ENCODE measurements at places on chromosomes 11 and 22.

DNA sequence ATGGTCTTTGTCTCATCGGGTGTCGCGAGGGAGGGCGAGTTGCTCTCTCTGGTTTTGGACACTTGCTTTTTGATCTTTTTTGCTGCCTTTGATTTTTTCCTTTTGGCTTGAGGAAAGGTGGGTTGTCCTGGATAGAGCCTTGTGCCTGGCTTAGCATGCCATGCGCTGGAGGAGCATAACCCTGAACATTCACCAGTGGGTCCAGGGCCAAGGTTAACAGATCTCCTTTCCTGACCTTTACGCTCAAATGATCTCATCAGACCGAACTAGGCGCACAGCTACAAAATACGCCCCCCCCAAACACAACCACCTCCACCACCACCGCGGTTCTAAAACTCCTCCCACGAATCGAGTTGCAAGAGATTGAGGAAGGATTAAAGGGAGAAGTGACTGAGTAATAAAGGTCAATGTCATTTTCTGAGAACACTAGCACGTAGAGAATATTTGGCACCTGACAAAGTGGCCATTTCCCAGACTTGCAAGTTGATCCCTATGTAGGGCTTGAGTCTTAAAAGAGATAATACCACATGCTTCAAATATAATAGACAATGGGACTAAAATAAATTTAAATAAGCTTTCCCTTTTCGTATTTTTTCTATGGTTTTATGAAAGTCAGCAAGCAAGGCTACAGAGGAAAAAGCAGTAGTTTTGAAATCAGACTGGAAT lies 48.7 kb upstream of the CADM1 start:
- no peak for DNase-seq

DNA sequence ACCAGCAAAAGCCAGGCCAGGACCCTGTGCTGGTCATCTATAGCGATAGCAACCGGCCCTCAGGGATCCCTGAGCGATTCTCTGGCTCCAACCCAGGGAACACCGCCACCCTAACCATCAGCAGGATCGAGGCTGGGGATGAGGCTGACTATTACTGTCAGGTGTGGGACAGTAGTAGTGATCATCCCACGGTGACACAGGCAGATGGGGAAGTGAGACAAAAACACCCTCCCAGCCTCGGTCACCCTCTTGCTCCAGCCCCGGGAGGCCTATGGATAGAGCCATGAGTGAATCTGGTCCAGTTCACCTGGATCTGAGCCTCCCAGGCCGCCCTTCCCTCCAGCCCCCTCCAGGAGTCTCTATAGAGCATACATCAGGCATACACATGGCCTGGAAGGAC lies 115.2 kb upstream of the IGLL5 start:
- DNase-seq, result no peak

DNA sequence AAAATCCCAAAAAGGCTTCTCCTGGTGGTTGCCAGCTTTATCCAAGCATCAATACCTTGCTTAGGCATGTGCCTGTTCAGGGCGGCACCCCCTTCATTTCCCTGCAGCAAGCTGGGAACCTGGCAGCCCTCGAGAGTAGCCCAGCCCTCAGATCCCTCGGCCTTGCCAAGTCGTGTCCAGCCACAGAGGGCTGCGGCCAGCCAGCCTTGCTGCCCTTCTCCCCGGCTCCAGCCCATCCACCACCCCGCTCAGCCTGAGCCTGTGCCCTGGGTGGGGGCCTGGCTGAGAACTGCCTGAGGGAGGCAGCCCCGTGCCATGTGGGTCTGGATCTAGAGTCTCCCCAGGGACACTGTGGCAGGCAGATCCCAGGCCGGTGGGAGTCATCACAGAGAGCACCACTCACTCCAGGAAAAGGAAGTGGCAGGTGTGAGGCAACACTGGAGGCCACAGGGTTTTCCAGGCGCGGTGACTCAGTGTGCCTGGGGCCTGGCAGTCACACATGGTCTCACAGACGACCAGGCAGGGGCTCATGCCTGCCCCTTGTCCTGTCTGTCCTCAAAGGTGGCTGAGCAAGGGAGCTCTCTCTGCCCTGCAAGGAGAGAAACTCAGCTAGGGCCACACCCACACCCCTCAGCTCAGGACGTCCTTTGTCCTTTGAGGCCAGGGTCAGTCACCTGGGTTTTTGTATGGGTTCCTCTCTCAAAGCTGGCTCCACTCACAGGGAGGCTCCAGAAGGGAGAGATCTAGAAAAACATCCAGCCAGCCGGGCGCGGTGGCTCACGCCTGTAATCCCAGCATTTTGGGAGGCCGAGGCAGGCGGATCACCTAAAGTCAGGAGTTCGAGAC lies 12.2 kb upstream of the CDC42BPG start:
- peak; percentile 84 for DNase-seq

GRCh38 chr11:100674212-100674611 lies 12.9 kb upstream of the ARHGAP42 start:
- no peak for DNase-seq

- DNase-seq, result no peak
These were observed 499.4 kb downstream of the FAM181B start for GRCh38 chr11:82234256-82234655.

- DNase-seq, result no peak
These were observed 19.6 kb downstream of the GDPD5 start for GRCh38 chr11:75505916-75506692.

DNA sequence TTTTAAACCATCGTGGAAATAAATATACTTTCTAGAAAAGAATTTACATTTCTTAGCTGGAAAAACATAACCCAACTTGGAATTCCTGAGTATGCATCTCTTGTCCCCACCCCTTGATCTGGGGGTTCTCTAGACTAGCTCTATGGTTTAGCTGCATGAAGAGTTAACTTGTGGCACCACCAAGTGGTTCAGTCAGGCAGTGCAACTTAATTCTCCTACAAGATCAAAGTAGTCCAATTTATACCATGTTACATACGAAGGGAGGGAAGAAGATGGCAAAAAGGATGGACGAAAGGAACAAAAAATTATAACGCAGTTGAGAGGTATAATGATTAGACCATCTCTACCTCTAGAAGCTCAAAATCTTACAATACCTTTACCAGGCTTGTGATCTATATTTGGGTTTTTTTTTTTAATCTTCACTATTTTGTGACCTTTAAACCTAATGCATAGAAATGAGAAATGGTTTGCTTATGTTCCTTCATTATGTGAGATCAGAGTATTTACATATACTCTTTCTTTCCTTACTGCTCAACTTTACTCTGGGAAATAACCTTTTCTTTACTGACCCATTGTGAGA lies 28.5 kb upstream of the ALKBH3 start:
- peak; percentile 80 for DNase-seq

DNA sequence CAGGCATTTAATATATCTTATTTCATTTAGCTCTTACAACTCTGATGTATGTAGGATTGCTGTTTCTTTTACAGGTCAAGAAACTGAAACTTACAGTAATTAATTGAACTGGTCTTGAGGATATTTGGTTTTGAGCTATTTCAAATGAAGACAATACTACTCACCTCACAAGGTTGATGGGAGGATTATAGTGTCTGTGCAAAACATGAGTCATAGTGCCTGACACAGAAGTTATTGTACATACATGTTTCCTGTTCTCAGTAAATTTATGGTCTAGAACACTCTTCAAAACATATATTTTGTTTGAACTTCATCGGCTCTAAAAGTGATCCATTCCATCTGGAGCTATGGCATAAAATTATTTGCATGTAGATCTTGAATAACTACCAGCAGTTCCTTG lies 61.9 kb downstream of the CECR2 start:
- DNase-seq, result no peak

- no peak for DNase-seq
These were observed 720.1 kb downstream of the DLG2 start for GRCh38 chr11:84906995-84907394.

DNA sequence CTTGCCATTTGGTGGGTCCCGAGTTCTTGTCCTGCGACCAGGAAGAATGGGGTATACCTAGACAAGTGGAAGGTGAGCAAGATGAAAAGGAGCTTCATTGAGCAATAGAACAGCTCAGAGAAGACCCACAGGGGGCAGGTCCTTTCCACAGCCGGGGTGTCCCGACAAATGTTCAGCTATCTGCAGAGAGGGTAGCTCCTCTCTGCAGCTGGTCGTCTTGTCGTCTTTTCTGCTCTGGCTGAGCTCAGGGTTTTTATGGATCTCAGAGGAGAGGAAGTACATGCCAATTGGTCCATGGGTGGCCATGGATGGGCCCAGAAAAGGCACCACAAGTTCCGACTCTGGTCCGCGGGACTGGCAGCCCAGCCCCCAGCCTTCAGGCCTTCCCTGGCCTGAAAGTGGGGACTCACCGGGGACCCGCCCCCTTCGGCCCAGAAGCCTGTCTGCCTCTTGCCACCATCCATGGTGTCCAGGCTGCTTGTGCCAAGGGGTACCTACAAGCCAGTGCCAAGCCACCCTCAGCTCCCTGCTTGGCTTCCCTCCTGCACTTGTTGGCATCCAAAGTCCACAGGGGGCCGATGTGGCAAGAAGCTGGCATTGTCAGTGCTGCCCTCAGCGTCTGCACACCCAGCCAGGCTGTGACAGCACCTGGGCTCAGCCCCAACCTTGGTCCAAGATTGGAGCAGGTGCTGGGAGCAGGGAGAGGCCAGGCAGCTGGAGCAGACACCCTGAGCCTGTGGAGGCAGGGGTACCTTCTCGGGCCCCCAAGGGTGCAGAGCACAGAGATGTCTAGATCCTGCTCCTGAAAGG lies 438.9 kb downstream of the TBC1D22A start:
- DNase-seq, result peak; percentile 49

DNA sequence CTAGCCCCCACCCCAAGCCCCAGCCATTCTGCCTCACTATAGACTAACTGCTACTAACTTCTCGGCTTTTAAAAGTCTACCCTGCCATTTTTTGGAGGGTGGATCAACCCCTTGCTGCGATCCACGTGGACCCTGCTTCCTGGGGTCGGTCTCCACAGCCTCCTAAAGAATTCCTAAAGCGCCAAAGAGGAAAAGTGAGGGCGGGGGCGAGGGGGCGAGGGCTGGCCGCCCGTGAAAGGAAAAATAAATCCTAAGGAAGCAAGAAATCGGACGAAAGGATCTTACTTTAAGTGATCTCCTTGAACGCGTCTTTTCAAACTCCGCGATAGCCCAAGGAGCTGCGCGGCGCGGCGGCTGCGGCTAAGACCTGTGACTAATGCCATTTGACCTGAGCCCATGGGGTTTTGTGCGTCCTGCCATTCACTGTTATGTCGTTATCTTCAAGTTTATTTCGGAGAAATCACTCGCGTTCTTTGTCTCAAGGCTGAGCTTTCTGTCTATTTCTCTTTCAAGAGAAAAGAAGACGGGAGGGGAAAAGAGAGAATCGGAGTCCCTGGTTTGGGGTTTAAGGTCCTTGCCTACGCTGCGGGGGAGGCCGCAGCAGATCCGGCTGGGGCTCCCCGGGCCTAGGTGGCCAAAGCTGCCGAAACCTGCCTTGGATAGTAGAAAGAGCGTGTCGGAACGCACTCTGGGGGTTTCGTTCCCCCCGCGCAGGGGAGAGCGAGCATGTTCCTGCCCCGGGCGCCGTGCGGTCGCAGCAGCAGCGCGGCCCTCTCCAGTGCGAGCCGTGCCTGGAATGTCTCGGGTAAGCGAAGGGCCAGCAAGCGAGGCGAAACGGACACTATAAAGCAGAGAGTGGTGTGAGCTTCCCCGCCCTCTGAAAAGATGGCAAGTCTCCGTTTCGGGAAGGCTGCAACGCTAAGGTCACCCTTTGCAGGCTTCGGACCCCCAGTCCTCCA lies 2.8 kb upstream of the DBX1 start:
- no peak for DNase-seq

- DNase-seq, result no peak
These were observed 113.9 kb downstream of the KIRREL3 start for GRCh38 chr11:126886636-126887035.
